ENCODE measurements at places on chromosomes 12 and 14.

GRCh38 chr12:120962532-120963020 lies 15.8 kb upstream of the HNF1A start:
- DNase-seq: no peak

DNA sequence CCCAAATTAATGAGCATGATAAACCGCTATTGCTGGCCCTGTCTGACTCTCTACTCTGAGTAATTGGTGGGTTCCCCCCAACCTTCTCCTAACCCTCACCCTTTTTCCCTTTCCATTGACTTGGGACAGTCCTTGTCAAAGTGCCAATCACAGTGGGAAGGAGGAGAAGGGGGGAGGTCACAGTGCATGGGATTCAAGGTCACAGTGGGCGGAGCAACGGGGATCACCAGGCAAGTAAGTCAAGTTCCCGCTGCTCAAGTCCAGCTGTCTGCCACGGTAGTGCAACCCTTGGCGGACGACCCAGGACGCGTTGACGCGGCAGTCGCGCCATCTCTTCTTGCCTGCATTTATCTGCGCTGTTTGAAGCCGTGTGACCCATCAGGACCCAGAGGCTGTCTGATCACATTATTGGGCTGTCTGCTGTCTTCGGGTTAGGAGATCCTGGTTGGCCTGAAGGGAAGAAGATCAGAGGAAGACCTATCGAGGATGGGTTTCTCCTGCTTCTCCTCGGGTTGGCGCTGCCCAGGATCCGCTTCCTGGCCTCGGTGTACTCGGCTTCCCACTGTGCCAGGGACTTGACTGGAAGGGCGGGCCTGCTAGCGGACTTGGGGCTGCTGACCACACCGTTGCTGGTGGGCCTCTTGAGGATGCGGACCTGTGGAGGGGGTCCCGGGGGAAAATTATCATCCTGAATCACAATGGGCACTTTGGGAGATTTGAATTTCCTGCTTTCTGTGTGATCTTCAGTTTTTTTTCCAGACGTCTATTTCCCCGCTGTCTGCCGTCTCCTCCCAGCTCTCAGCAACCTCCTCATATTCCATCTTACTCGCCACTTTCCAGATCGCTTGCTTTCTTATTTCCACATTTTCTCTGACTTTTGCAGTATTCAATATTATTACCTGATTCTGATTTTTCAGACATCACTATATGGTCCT lies 3.1 kb upstream of the MDM2 start:
- no peak for DNase-seq

- no peak for DNase-seq
Observed at GRCh38 chr12:32690927-32691326, 11.8 kb downstream of the DNM1L start.

- no peak for DNase-seq
Observed at GRCh38 chr14:104142946-104143470, 4.6 kb downstream of the KIF26A start.

DNA sequence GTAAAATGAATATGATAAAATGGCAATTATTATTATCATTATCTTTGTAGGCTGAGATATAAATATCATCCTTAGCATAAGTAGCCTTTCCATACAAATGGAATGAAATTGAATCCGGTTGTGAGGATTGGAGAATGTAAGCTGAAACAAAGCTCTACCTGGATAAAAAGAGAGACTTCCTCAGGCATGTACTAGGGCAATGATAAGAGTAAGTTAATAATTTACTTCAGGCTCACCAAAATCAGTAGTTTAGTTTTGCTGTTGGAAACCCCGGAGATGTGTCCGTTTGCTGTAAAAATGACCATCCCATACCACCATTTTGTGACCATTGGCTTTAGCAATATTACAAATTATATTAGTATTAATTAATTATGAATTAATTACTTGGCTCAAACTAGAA lies 96.3 kb downstream of the C12orf75 start:
- DNase-seq: no peak
